ENCODE measurements at places on chromosomes 5 and 9.

DNA sequence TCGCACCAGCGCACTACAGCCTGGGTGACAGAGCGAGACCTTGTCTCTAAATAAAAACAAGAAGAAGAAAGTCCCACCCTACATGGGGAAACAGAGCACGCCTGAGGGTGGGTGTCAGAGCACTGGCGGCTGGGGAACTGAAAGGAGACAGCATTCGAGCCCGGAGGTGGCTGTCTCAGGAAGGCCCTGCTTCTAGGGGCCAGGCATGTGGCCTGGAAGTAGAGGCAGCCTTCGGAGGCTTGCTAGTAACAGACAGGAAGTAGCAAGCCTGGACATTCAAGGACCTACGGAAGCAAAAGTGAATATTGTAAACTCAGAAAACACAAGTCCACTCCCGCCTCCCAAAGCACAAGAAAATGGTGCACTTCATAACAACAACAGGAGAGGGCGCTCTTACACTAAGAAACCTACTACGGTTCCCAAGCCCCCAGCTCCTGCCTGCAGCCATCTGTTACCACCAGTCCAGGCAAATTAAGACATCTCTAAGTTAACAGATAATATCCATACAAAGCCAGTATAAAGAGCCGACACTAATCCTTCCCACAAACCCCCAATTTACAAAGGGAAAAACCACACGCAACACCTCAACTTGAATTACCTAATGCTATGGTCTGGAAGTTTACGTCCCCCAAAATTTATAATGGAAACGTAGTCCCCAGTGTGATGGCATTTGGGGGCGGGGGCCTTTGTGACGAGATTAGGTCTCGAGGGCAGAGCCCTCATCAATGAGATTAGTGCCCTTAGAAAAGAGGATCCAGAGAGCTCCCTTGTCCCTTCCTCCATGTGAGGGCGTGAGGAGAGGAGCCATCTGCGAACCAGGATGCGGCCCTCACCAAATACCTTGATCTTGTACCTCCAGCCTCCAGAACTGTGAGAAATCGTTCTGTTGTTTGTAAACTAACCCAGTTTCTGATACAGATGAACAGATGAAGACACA is 7.7 kb downstream of the RASGEF1C start:
- no peak for DNase-seq

DNA sequence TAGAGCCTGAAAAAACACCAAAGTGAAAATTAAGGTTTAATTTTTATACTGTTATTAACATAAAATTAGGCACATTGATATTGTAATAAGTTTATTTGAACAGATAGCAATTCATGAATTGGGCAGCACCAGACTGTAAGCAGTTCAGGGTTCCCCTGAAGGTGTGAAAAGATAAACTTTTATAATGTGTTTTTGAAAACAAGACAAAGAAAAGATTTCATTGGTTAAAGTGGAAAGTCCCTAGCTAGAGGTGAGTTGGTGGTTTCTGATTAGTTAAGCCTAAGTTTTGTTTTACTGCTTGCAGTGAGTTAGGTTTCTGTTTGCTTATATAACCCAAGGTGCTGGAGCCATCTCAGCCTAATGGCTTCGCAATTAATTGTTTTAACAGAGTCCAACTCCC is 96.5 kb upstream of the RPS23 start:
- DNase-seq = no peak

GRCh38 chr9:126569036-126569435 is 44.7 kb upstream of the LMX1B start:
- no peak for DNase-seq

- DNase-seq = no peak
Observed at GRCh38 chr5:36743891-36744772, 132.4 kb upstream of the NIPBL start.

DNA sequence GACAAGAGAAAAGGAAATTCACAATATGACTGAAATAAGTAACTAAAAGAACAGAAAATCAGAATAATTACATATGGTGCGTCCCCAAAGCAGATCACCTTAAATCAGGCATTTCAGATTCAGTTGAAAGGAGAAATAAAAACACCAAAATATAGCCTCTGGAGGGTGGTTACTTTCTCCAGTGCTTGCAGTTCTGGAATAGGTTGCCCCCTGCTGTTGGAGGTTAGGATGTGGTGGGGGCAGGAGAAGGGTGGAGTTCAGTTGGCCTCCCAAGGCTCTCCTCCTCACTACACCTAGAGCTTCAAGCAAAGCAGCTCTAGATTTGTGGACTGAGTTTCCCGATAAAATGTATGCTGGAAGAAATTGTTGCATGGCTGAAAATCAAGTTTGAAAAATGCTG is 338.2 kb upstream of the TLE4 start:
- DNase-seq = no peak

- DNase-seq = no peak
Observed at GRCh38 chr9:32672469-32672868, 37.0 kb upstream of the TAF1L start.

GRCh38 chr5:155129513-155129880 is 115.9 kb downstream of the KIF4B start:
- no peak for DNase-seq

GRCh38 chr9:4317205-4317604 is 17.3 kb upstream of the GLIS3 start:
- no peak for DNase-seq

DNA sequence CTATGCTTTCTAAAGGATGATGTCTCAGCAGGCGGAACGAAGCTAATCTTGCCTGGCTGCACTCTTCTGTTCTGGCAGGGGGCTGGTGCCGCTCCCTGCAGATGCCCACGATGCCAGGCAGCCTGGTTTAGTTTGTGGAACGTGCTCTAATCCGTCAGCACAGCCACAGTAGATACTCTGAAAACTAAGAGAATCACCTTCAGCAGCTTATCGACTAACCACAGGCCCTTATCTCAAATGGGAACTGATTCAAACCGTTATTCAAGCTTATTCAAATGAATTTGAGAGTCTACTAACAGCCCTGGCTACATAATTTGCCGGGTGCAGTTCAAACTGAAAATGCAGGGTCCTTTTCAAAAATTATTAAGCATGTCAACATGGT is 246.6 kb upstream of the ANKRD55 start:
- no peak for DNase-seq

GRCh38 chr5:42888771-42889170 is 77.1 kb upstream of the SELENOP start:
- no peak for DNase-seq

- no peak for DNase-seq
Observed at GRCh38 chr5:120769312-120769872, 305.3 kb downstream of the PRR16 start.

DNA sequence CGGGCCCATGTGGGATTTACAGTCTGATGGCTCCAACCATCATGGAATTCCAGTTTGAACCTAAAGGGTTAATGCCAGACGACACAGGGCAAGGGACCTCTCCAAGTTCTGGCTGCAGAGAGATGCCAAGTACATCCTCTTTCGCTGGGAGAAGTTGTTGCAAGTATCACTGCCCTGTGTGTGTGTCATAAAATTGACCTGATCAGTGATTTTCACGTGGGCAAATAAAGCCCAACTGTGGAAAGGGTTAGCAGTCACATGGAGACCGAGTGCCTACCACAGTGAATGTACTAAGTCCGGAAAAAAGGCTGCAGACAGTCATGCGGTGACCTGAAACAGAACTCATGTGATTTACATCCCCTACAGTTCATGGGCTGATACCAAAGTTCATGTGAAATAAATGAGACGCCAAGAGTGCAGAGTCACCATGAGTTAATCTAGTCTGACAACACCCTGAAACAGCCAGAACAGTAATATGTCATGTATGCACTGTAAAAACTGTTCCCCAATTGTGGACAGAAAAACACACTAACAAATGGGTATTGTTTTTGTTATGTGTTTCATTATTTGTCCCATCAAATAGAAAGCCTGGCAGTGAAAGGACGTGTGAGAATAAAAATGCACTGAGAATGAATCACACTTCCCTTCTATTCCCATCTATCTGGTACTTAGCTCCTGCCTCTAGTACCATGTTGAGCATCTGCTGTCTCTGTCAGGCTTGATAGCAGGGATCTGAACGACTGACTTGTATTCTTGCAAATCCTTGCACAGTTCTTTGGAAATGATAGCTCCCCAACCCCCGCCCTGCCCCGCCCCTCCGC is 115.7 kb downstream of the SUSD1 start:
- DNase-seq = no peak

DNA sequence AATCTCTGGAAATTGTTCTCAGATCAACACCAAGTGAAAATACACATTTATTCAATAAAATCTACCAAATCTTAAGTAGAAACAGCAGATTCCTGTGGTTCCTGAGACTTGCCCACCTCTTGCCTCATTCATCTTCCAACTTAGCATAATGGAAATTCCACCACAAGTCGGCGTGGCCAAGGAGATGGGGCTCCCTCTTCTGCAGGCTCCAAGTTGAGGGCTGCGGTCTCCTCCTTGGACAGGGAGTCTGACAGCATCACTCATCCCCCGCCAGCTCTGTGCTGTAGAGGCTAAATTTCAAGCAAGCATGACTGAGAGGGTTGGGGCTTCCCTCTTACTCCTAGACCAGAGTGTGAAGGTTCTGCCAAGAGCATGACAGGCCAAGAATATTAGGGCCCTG is 273.7 kb downstream of the DIRAS2 start:
- DNase-seq = no peak

GRCh38 chr9:25377039-25377438 is 301.2 kb downstream of the TUSC1 start:
- DNase-seq = no peak

GRCh38 chr5:60887746-60888145 is 43.7 kb upstream of the ELOVL7 start:
- no peak for DNase-seq

DNA sequence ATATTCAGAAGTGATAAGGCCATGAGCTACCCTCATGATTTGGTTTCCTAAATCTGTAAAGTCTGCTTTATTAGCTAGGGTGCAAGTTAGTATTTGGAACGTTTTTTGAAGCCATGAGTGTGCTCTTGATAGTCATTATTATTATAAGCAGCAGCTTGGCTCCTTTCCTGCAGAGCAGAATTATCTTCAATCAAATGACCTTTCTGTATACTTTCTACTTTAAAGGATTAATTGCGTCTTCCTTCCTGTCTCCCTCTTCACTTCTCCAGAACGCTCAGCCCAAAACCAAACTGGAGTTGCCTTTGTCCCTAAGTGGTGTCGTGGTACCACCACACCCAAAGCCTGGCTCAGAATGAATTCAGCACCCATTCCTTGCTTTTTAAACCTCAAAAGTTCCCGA is 211.3 kb downstream of the ARHGAP26 start:
- peak; percentile 29 for DNase-seq

DNA sequence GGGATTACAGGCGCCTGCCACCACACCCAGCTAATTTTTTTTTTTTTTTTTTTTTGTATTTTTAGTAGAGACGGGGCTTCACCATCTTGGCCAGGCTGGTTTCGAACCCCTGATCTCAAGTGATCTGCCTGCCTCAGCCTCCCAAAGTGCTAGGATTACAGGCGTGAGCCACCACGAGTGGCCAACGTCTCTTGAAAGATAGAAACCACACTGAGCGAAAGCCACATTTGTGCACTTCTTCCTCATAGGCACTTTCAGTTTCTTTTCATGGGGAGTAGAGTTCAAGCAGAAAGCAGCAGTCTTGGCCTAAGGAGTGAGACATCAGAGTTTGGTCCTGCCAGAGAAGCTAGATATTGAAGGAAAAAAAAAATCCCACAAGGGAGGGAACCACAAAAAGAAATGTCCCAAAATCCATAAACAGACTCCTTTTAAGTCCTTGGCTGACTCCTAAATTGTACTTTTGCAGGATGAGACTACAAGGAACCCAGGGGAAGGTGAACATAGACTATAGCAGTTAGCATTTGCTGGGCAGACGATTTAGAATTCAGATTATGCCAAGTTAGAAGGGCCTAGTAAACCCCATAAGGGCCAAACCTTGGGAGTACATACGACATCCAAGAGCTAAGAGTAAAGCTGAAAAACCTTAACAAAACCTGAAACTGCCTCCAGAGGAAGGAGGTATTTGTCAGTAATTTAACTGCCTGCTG is 43.9 kb upstream of the GLIPR2 start:
- DNase-seq = no peak

DNA sequence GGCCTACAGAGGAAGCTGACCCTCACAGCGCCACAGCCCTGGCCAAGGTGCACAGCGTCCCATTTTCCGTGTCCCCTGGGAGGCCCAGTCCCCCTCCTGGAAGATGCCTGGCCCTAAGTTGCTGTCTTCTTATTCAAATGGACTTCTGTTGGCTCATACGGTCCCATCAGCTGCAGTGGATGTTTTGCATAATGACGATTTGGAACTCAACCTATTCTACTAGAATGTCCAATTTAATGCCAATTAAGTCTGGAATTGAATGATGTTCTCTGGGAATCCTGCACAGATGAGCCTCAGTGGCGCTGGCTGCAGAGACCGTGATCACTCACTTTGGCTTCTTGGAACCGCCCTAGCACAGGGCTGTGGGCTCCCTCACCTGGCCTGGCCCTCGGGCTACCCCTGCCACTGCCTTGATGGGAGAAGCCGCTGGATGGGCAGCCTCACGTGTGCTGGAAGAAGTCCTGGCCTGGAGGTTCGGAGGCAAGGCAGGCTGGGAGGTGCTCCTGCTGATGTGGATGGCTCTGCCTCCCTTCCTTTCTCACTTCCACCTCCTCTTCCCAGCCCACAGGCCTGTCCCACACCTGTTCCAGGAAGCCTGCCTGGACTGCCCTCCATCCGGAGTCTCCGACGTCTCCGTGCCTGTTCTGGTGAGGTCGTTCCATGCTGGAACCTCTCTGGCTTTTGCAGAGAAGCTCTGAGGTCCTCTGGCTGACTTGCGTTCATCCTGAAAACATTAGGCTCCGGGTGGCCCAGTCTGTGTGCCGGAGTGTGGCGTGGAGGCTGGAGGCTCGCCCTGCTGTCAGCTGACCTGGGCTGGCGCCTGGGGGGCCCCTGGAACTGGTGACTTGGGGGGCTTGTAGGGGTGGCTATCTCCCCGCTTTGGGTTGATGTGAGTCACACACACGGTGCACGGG is 147.1 kb downstream of the RXRA start:
- DNase-seq = no peak

DNA sequence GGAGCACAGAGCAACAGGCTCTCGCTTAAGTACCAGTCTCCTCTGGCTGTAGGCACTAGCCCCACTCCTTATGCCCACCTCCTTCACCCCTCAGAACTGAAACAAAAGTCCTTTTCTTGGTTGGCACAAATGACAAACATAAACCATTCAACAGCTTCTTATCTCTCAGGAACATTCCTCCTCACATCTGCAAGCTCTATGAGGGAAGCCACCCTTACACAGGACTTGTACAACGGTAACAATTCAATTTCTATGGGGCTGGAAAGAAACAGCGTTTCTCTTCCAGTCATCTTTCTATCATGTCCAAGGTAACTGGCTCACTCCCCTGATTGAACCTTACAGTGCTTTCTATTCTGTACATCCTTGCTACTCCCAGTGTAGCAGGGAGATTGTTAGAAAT is 74.1 kb downstream of the CSF2 start:
- no peak for DNase-seq

DNA sequence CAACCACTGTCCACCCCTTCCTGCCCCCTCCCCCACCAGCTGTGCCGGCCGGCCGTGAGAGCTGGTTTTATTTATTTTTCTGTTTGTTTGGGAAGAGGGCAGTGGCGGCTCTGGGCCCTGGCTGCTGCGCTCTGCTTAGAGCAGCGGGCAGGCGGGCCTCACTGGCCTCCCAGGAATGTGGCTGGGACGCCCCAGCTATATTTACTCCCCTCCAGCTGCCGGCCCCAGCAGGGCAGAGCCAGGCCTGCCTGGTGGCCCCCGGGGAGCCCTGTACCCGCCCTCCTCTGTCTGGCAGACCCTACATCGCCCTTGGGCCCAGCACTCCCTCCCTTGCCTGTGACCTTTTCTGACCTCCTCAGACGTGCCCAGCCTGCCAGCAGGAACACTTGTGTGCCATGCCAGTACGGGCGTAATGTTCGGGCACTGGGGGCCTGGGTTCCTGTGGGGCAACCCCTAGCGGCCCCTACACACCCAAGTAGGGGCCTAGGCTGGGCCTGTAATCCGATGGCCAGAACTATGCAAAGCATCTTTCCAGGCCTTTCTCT is 7.7 kb downstream of the CXXC5 start:
- DNase-seq = peak; percentile 79

All from left hindlimb (tissue), 1 donor.